Peyer's patch (tissue), 4 donors: ENCODE measurements at places on chromosomes 6 and 20. TPM values are rescaled to one million over a fixed set of nuclear protein-coding genes. Genes with fewer than 3 reads are reported as not detected.
A peak's percentile ranks its signal among the peaks of the same experiment; 100 is the strongest.

The DLGAP4 gene
- 70.1 TPM for total RNA-seq

The ALDH5A1 gene
- total RNA-seq: 3.5 TPM

The LY6G6F gene
- not detected for total RNA-seq

DNA sequence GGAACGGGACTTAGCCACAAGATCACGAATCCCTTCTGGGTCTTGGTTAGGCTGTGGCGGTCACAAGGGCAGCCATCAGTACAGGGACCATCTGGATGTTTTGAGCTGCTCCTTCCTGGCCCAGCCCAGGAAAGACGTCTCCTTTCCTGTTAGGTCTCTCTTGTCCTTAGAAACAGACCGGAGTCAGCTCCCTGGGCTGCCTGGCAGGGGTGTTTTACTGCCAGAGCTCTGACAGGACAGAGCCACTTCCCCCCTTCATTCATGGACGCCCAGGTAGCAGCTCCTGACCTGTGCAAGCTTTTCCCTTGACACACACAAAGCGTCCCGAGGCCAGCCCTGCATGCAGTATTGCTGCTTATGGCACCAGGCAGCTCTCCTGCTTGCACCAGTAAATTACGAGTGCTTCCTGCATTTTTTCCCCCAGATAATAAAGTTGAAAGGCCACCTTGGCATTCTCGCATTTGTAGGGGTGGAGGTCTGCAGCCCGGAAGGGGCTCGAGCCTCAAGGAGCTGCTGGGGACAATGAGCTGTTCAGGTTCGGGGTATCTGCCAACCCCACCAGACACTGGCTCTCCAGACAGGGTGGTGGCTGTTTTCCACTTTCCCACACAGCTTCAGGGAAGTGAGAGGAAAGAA lies 87.4 kb downstream of the NOL4L start:
- no peaks in the 10 kb centered on the region for H3K27me3 ChIP-seq
- H3K4me3 ChIP-seq: no peak overlapping the region
- H3K4me1 ChIP-seq: no peaks in the 10 kb centered on the region
- DNase-seq: no peak
- no peak overlapping the region for H3K27ac ChIP-seq

- no peak for DNase-seq
- H3K4me1 ChIP-seq: no peaks in the 10 kb centered on the region
- H3K27me3 ChIP-seq: no peaks in the 10 kb centered on the region
- H3K36me3 ChIP-seq: no peaks in the 10 kb centered on the region
- no peak overlapping the region for H3K27ac ChIP-seq
Observed at GRCh38 chr20:57061051-57061900, 205.2 kb downstream of the BMP7 start.

DNA sequence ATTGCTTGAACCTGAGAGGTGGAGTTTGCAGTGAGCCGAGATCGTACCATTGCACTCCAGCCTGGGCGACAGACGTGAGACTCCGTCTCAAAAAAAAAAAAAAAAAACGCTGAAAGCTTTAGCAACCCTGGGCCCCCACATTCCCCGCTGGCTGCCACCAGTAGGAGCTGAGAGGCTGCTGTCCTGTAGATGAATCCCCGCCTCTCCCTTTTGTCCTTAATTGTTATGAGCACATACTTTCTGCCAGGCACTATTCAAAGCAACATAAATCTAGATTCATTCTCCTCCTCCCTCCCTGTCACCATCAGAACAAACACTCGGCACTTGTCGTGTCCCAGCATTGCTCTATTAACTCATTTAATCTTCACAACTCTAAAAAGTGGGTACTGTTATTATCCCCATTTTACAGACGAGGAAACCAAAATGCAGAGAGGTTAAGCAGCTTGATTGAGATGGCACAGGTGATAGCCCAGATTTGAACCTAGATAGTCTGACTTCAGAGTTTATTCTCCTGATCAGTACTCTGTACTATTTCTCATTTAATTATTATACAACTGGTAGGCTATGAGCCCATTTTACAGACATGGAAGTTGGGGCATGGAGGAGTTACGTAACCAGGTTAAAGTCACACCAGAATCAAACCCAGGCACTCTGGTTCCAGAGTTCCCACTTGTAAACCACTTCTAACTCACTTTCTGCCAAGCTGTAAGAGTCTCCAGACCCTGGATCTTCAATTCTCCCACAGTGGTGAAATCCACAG lies 97.4 kb downstream of the EYA2 start:
- no peak for DNase-seq
- H3K4me3 ChIP-seq: no peak overlapping the region
- no peaks in the 10 kb centered on the region for H3K27me3 ChIP-seq
- H3K36me3 ChIP-seq: no peaks in the 10 kb centered on the region

- no peak overlapping the region for H3K4me3 ChIP-seq
- H3K36me3 ChIP-seq: no peaks in the 10 kb centered on the region
- no peak overlapping the region for H3K27ac ChIP-seq
- H3K4me1 ChIP-seq: no peaks in the 10 kb centered on the region
Observed at GRCh38 chr6:124490122-124490521, 472.1 kb upstream of the RNF217 start.

DNA sequence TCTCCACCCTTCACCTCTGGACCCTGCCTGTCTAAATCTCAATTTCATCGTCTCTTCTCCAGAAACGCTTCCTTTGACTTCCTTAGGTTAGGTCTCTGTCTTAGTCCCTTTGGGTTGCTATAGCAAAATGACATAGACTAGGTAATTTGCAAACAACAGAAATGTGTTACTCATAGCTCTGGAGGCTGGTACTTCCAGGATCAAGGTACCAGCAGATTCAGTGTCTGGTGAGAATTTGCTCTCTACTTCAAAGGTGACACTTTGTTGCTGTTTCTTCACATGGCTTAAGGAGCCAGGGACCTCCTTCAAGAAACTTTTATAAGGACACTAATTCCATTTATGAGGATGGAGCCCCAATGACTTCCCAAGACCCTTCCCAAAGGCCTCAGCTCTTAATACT lies 145.1 kb upstream of the IMPG1 start:
- H3K36me3 ChIP-seq: no peaks in the 10 kb centered on the region
- DNase-seq: no peak
- no peaks in the 10 kb centered on the region for H3K27me3 ChIP-seq
- no peaks in the 10 kb centered on the region for H3K4me1 ChIP-seq

DNA sequence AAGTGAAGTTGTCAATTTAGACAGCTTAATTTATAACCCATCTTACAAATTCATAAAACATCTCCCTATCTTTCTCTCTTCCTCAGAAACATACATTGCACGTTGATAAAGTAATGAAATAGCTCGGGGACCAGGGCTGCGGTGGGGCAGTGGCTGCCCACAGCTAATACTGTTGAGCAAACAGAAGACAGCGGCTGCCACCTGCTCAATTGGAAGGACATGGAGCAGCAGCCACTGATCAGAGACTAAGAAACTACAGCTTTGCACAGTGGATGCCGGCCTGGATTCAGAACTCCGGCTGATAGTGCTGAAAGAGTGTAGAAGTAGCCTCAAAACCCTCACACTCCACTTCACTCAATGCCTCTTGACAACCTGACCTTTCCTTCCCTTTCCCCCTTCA lies 157.9 kb upstream of the PDE10A start:
- no peaks in the 10 kb centered on the region for H3K4me1 ChIP-seq
- no peaks in the 10 kb centered on the region for H3K27me3 ChIP-seq
- DNase-seq: no peak
- H3K36me3 ChIP-seq: no peaks in the 10 kb centered on the region
- H3K4me3 ChIP-seq: no peak overlapping the region
- no peak overlapping the region for H3K27ac ChIP-seq

The TEAD3 gene
- total RNA-seq: 10.7 TPM

- H3K4me1 ChIP-seq: no peaks in the 10 kb centered on the region
- no peak for DNase-seq
- no peak overlapping the region for H3K27ac ChIP-seq
- H3K36me3 ChIP-seq: no peaks in the 10 kb centered on the region
- no peak overlapping the region for H3K4me3 ChIP-seq
Observed at GRCh38 chr20:2042400-2042799, 48.5 kb upstream of the PDYN start.

The MUC21 gene
- total RNA-seq: not detected

DNA sequence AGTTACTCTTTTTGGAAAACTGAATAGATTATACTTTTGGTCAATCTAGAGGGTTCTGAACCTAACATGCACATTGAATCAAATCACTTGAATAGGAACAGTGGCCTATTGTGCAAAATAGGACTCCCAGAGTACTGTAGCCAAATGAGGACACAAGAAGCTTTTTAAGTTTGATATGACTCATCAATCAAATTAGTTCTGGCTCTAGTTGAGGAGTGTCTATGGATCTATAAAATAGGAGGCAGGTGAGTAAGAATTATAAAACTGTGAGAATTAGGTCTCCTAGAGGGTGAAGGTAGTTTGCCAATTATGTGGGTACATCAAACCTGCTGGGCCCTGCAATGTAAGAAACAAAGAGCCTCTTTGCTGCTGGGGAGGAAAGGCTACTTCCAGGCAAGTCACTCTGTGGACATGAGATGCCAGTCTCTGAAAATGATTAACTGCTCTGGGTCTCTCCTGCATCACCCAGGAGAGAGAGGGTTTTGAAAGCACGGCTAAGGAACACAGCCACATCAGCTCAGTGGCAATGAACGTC lies 112.3 kb downstream of the RCAN2 start:
- no peak overlapping the region for H3K4me3 ChIP-seq
- H3K27me3 ChIP-seq: no peaks in the 10 kb centered on the region
- H3K4me1 ChIP-seq: no peaks in the 10 kb centered on the region

GRCh38 chr6:140276133-140276532 lies 901.7 kb upstream of the CITED2 start:
- no peak overlapping the region for H3K4me3 ChIP-seq
- no peaks in the 10 kb centered on the region for H3K36me3 ChIP-seq
- H3K27ac ChIP-seq: no peak overlapping the region
- H3K4me1 ChIP-seq: no peaks in the 10 kb centered on the region
- no peak for DNase-seq

DNA sequence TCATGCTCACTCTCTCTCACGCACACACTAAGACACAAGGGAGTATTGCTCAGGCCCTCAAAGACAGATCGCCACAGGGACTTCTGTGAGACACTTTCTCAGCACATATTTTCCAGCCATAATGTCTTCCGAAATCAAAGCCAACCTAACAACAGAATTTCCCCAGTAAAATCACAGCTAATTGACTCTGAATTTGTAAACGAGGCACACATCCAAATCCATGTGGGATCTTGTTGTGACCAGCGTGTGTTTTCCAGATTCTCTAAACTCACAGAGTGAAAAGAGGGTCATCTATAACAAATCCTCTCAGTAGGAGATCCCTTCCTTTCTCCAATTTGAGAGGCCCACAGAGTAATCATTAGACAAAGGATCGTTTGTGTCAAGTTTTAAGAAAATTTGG lies 280.4 kb downstream of the PACRG start:
- no peak overlapping the region for H3K27ac ChIP-seq
- no peaks in the 10 kb centered on the region for H3K27me3 ChIP-seq
- no peaks in the 10 kb centered on the region for H3K4me1 ChIP-seq
- H3K4me3 ChIP-seq: no peak overlapping the region
- DNase-seq: no peak

The ISM1 gene
- 2.3 TPM for total RNA-seq

The C20orf144 gene
- not detected for total RNA-seq

- H3K4me3 ChIP-seq: no peak overlapping the region
- peak; percentile 44 for DNase-seq
- H3K27me3 ChIP-seq: no peaks in the 10 kb centered on the region
- H3K36me3 ChIP-seq: no peaks in the 10 kb centered on the region
- H3K27ac ChIP-seq: no peak overlapping the region
Observed at GRCh38 chr6:3288711-3289663, 30.2 kb downstream of the PSMG4 start.

- no peak overlapping the region for H3K27ac ChIP-seq
- no peak for DNase-seq
- no peaks in the 10 kb centered on the region for H3K36me3 ChIP-seq
Observed at GRCh38 chr6:148969603-148970061, 222.8 kb downstream of the UST start.

The TNNC2 gene
- total RNA-seq: 3.5 TPM

- H3K4me3 ChIP-seq: no peak overlapping the region
- H3K27ac ChIP-seq: no peak overlapping the region
- H3K36me3 ChIP-seq: no peaks in the 10 kb centered on the region
- DNase-seq: no peak
Observed at GRCh38 chr20:57930351-57930750, 220.5 kb upstream of the PMEPA1 start.

- no peaks in the 10 kb centered on the region for H3K27me3 ChIP-seq
- H3K36me3 ChIP-seq: no peaks in the 10 kb centered on the region
- H3K4me1 ChIP-seq: no peaks in the 10 kb centered on the region
Observed at GRCh38 chr6:99092461-99092860, 144.7 kb upstream of the FBXL4 start.

DNA sequence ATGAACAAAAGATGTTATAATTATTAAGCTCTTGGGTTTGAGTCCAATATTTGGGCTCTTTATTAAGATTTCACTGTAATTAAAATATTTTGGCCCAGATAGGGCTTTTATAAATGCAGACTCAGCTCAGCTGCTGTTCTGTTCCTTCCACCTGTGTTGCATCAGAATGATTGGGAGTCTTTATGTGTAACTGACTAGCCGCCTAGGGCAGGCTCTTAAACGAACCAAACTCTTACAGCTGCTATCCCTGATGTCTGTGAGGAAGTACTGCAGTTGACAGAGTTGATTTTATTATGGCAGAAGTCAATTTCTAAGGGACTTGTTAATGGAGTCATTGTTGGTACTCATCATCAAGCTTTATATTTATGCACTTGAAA lies 144.7 kb downstream of the MYO6 start:
- H3K27me3 ChIP-seq: no peaks in the 10 kb centered on the region
- H3K27ac ChIP-seq: no peak overlapping the region
- DNase-seq: no peak
- H3K4me1 ChIP-seq: no peaks in the 10 kb centered on the region
- no peak overlapping the region for H3K4me3 ChIP-seq

DNA sequence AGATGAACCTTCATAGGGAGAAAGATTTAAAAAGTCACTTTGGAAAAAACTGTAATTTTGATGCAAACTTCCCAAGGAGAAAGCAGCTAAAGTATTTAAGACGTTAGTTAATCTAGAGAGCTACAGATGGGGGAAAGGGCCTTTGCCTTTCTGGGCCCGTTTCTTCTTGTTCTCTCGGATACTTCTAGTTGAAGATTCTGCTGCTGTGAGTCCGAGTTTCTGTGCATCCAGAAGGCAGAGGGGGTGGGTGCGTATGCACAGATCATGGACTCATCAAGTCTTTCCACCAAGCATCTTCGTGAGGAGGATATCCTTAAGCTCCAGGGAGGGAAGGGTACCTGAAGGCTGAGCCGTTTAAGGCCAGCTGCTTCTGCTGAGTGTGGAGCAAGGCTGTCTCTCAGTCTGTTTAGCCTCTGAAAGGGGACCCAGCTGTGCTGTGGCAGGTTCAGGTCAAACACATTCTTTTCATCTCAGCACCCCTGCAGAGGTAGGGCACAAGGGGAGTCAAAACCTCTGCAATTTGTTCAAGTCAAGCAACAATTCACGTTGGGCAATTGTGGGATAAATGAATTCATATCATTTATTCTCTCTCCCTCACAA lies 4.3 kb downstream of the LAMP5 start:
- no peaks in the 10 kb centered on the region for H3K27me3 ChIP-seq
- no peaks in the 10 kb centered on the region for H3K4me1 ChIP-seq
- no peak overlapping the region for H3K27ac ChIP-seq
- no peak for DNase-seq
